NCI-H2171 (cell line): ENCODE measurements at places on chromosomes 1 and 21.

- peak; percentile 38 for DNase-seq
Observed at GRCh38 chr1:190049314-190049713, 428.4 kb downstream of the BRINP3 start.

DNA sequence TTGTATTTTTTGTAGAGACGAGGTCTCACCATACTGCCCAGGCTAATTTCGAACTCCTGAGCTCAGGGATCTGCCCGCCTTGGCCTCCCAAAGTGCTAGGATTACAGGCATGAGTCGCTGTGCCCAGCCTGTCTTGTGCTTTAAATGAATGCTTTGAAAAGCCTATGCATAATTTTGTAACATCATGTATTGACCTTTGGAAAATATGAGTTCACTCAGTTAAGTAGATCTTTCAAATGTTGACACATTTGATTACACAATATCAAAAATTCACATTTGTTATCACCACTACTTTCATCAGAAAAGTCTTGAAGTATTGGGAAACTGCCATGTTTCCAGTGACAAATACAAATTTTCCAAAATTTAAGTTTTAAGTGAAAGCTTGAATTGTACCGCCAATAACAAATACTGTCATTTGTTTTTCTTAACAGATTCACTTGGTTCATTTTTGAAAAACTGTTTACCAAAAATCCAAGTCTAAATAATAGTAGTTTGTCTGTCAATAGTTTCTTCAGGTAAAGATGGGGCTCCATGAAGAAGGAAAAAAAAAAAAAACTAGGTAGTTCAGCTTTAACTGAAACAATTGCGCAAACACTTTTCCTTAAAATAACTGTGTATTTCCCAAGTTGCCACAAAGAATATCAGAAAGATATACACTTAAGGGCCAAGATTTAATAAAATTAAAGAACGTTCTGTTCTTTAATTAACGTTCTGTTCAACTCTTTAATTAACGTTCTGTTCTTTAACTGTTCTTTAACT lies 233.2 kb upstream of the NR5A2 start:
- no peak for DNase-seq

GRCh38 chr1:28983509-28984310 lies 69.3 kb downstream of the EPB41 start:
- no peak for DNase-seq

- DNase-seq: no peak
Observed at GRCh38 chr1:48261881-48262400, 39.4 kb downstream of the SLC5A9 start.

DNA sequence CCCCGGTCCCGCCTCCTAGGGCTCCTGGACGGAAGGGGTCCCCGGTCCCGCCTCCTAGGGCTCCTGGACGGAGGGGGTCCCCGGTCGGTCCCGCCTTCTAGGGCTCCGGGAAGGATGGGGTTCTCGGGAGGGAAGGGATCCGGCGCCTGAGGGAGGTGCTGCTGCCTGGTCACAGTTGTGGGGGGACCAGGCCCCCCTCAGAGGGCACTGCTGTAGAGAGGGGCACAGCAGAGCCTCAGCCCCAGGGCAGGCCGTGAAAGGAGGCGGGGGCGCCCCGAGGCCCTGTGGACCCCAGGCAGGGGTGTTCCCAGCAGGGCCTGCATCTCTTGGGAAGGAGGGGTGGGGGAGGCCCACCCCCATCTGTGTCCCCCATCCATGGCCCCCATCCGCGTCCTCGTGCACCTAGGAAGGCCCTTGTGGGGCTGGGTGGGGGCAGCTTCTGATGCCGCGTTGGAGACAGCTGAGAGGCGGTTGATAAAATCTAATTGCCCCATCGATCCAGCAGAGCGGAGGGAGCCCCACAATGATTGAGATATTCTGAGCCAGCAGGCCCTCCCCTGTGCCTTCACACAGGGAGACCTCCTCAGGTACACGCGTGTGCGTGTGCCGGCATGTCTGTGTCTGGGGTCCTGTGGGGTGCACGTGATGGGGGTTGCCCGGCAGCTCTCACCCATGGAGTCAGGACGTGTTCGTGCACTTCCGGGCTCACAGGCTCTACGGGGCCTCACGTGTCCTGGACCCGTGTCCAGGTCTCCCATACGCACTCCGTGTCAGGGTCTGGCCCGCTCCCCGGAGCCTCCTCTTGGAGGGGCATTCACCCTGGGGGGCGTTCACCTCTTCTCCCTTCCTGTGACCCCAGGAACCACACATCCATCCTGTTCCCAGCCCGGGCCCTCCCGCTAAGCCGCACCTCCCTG lies 12.9 kb downstream of the SAMD11 start:
- DNase-seq: no peak

DNA sequence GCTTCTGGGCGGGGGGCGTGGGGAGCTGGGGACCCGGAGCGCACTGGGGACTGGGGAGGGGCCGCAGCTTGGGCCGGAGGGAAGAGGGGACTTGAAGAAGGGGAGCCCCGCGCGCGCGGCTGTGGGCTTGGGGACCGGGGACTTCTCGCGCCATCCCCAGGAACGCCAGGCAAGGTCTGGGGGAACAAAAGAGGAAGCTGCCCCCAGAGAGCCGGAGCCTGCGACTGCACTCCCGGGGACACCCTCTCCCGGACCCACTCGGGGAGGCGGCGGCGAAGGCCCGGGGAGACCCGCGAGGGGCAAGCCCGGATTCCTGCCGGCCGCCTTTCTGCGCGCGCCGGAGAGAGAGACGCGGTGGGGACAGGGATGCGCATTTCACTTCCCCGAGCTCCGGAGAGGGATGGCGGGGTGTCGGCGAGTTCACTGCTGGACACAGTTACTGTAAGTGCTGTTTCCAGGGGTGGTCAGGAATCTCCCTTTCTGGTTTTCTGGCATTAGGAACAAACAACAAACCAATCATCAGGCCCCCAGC lies 732 bp downstream of the ABCG1 start:
- peak; percentile 18 for DNase-seq

DNA sequence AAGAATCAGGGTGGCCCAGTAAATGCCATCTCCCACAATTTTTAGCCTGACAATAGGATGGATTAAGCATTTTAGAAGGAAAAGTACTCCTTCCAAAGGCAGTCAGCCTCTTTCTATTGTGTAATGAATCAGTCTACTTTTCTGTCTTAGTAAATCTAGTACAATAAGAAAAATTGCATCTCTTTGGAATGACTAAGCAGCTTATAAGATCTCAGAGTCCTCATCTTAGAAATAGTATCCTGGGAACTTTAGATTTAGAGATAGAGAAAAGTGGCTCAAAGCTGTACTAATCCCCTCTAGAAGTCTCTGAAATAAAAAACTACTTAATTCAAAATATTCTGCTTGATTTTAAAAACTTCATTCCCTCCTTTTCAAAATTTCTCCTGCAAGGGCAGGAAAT lies 81.4 kb downstream of the SLC44A5 start:
- no peak for DNase-seq

DNA sequence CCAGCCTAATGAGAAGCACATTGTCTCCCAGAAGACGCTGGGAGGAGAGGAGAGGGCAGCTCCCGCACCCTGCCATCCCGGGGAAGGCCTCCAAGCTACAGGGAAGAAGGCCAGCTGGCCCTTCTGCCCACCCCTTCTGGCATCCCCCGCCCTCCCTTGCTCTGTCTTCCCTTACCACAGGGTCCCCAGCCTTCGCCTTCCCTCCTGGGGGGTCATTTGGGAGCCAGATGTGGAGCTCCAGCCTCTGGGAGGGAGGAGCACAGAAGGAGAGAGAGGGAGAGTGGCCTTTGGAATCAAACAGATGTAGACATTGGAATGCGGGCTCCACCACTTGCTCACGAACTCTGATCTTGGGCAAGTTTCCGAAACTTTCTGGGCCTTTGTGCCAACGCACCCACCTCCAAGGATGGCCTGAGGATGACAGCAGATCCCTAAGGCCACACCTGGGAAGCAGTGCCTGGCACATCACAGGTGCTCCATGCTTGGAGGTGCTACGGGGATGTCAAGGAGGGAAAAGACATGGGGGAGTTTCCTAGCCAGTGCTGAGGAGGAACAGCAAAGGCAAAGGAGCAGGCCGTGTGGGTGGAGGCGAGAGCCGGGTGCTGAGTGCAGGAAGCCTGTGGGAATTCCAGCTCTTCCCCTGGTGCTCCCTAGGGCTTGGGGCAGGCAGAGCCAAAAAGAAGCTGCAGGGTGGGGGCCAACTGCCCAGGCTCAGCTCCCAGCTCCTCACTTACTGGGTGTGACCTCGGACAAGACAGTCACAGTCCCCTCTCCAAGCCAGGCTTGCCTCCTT lies 23.1 kb upstream of the RSPO1 start:
- DNase-seq: no peak

DNA sequence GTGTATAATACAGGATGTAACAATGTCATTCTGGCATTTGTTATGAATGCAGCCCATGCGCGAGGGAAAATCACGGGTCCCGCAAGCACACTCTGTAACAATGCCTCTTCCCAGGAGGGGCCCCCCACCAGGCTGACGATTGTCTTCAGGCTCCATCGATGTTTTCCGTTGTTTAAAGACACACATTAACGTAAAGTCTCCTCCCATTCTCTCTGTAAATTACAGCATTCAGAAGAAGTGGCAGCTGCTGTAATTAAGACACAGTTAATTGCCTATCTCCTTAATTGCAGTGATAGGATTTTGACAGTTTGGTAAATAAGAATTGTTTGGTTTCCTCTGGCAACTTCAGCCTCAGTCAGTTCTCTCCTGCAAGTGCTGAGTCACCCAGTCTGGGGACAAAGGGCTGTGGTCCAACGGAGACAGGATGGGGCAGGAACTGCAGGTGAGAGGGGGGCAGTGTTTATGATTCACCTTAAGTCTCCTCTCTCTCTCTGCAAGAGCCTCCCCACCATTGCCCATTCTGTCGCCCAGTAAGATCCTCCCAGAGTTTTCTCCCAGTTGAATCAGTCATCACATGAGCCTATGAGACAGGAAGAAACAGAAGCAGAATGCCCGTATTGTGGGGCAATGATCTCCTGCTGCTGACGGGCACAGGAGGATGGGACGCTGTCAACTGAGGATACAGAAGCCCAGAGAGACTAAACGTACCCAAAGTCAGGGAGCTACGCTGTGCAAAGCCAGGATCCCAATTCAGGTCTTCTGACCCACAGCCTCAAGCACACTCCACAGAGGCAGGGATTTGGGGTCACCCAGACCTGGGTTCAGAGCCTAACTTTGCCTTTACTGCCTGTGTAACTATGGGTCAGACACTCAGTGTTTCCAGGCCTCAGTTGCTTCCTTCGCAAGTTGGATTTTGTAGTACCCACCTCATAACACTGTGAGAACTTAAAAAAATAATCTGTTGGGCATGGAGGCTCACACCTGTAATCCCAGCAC lies 110.0 kb downstream of the ADSS2 start:
- no peak for DNase-seq

GRCh38 chr1:193479187-193479586 lies 292.8 kb upstream of the B3GALT2 start:
- DNase-seq: no peak

DNA sequence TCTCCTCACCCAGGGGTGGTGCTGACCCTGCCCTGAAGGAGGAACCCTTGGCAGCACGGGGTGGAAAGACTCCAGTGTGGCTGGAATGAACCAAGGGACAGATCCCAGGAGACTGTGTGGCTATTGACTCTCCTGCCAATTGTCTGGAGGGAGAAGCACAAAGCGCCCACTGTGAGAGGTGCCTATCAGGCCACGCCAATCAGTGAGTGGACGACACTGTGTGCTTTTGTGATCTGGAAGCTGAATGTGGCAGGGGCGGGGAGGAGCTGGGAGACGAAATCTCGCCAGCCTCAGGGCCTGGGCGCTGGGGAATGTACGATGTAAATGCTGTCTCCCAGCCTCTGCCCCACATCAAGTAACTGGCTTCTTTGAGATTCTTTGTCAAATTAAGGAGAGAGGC lies 167.1 kb downstream of the ZBTB18 start:
- DNase-seq: no peak

GRCh38 chr1:41576206-41576605 lies 91.7 kb upstream of the EDN2 start:
- DNase-seq: no peak

- DNase-seq: no peak
Observed at GRCh38 chr1:154391086-154391770, 13.9 kb upstream of the IL6R start.

DNA sequence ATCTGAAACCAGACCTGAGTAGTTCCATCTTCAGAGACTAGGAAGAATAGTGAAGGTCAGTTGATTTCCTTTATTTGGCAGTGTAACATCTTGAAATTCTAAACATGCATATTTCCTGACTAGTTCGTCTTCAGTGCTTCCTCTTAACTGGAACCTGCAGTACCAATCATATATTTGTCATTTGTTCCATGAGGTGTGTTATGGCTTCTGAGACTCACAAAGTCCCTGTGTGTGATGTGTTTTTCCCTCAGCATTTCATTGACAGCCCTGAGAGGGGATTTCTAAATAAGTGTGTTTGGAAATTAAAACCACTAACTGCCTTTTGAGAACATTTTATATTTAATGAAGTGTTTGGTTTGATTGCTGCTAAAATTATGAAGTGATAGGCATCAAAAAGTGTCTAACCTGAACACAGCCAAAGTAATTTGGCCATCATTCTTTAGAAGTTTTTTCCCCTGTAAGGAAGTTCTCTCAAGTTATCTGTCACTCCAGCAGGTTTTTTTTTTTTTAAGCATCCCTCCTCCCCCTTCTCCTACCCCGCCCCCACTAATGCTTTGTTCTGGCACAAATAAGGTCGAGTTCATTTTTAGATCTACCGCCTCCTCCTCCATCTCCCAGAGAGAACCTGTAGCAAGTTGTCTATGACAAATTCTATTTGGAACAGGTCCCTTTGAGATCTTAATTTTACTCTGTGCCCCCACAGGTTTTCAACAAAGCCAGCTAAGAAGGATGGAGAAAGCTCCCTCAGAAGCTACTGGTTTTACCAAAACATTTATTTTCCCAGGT lies 61.4 kb downstream of the TMEM200B start:
- no peak for DNase-seq

DNA sequence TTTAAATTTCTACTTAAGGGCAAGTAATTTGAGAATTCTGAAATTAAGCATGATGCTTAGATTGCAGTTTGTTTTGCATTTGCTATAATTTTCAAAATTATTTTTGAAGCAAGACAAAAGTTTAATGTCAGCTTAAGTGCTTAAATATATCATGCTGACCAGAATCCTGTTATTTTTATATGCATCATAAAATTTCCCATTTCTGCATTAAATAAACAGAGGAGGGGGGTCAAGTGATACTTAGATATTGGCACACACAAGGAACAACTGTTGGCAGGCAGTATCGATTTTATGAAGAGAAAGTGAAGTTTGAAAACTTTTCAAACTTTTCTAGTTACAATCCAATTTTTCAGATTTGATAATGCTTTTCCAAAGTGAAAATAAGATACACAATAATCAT lies 61.0 kb downstream of the MIER1 start:
- DNase-seq: no peak

- no peak for DNase-seq
Observed at GRCh38 chr1:168958562-168959289, 147.8 kb upstream of the ATP1B1 start.

DNA sequence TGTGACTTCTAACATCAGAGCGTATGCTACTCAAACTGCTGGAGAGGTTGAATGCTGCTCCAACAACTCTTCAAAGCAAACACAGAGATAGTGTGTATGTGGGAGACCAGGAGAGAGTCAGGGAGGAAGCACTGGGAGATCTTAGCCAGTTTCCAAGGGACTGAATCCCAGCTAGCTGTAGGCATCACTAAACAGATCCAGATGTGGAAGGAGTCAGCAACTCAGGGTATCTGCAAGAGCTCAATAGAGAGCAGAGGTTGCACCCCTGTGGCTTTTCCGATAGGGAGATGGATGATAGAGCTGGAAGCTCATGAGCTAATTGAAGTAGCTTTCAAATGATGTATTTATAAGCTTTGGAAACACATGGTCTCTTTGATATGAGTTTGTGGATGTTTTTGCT lies 168.9 kb upstream of the HOOK1 start:
- no peak for DNase-seq

GRCh38 chr1:15788624-15789301 lies 18.7 kb downstream of the UQCRHL start:
- DNase-seq: no peak

- DNase-seq: no peak
Observed at GRCh38 chr1:70666381-70667140, 255.5 kb downstream of the CTH start.
